ENCODE measurements at places on chromosomes 1 and 21.

DNA sequence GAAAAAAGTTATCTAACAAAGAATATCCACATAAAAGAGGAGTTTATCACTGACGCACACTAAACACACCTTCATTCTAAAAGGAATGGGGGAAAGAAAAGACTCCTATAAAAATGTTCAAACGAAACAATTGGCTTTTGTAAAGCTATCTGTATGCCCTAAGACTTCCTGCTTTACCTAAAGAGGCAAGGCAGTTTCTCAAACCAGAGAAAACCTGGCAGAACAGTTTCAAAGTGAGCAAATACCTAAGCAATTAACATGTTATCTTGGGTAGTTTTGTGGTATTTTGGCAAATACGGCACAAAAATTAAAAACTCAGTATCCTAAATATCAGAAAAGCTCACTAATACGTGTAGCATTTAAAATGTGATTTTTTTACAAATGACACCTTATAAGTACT is 1.9 kb downstream of the PUM1 start:
- no peak for DNase-seq

GRCh38 chr21:33411949-33412430 is 8.8 kb downstream of the IFNGR2 start:
- DNase-seq, result peak; percentile 8

- DNase-seq, result no peak
These were observed 70.3 kb downstream of the SYF2 start for GRCh38 chr1:25161981-25162380.

DNA sequence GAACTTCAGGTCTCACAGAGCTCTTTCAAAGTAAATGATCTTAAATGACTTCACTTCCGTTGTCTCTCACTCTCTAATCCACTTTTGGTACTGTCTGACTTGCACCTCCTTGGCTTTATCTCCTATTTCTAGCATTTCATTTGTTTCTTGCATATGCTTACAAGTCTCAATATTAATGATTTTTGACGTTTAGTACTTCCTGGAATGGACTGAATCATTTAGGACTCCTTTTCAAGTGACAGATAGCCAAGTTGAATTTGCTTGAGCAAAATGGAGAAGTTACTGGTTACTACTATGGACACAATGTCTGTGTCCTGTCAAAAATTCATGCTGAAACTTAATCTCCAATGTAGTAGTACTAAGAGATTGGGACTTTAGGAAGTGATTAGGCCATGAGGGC is 7.0 kb upstream of the SGIP1 start:
- no peak for DNase-seq

DNA sequence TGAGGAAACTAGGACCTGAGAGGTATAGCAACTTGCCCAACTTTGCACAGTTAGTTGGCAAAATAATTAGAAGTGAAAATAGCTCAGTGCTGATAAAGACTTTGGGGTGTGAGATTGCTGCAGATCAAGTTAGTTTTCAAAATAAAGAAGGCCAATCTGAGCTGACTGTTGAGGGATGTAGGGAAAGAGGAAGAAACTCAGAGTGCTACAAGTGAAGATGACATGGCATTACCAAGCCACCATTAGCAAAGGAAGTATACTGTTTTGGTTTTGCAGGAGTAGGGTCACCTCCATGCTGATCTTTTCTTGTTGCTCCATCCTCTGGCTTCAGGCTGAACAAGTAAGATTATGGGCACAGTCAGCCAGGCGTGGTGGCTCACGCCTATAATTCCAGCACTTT is 78.7 kb upstream of the ADAM30 start:
- DNase-seq, result no peak

DNA sequence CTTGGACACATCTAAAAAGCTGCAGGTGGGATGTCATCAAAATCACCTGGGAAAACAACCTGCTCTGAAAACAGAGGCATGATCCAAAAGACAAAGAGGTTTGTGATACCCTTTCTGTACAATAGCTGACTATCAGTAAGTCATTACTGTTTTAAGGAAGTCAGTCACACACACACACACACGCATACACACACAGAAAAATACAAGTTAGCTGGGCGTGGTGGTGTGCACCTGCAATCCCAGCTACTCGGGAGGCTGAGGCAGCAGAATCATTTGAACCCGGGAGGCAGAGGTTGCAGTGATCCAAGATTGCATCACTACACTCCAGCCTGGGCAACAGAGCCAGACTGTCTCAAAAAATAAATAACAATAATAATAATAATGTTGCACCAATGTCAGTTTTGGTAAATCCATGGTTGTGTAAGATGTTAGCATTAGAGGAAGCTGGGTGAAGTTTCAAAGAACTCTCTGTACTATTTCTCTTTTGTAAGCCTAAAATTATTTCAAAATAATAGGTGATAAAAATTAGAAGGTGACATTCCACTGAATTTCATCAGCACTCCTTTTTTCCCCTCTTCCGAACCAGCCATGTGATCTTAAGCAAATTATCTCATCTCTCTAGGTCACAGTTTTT is 9.9 kb upstream of the HLCS start:
- DNase-seq, result peak; percentile 22

DNA sequence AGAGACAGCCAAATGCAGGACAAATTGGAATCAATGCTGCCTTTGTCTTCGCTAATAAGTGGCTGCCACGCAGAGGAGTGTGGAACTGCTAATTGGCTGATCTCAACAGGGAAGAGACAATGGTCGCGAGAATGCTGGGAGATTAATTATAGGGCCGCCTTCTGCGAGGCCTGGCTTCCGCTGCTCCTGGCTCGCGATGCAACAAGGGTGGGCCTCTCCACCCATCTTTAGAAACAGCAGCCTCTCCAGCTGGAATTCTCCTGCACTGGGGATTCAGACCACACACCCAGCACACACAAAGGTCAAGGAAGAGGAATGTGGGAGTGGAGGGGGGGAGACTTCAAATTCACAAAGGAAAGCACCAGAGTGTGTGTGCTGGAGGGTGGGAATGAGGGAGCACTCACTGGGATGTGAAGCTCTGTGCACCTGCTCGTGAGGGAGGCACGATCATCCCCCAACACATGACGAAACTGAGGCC is 200.7 kb upstream of the GRIK3 start:
- DNase-seq, result no peak

- no peak for DNase-seq
These were observed 397.9 kb downstream of the HHAT start for GRCh38 chr1:210726621-210727020.

- peak; percentile 37 for DNase-seq
These were observed 102.7 kb downstream of the RUNX1 start for GRCh38 chr21:34946385-34946840.

DNA sequence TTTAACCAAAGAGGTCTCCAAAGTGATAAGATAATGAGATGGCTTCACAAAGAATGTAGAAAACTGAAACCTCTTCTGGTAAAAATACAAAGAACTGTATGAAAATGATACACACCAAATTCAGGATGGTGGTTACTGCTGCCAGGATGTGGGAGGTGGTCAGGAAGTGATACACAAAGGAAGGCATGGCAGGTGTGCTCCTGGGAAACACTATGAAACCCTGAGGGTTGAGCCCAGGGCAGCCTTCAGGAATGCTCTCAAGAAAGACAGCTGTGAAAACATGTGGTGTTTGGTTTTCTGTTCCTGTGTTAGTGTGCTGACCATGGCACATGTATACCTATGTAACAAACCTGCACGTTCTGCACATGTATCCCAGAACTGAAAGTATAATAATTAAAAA is 109.3 kb downstream of the NTNG1 start:
- no peak for DNase-seq

- DNase-seq, result peak; percentile 68
These were observed 10.8 kb downstream of the ARID4B start for GRCh38 chr1:235317168-235317567.

- no peak for DNase-seq
These were observed 66.7 kb downstream of the KLHDC7A start for GRCh38 chr1:18547460-18547859.

DNA sequence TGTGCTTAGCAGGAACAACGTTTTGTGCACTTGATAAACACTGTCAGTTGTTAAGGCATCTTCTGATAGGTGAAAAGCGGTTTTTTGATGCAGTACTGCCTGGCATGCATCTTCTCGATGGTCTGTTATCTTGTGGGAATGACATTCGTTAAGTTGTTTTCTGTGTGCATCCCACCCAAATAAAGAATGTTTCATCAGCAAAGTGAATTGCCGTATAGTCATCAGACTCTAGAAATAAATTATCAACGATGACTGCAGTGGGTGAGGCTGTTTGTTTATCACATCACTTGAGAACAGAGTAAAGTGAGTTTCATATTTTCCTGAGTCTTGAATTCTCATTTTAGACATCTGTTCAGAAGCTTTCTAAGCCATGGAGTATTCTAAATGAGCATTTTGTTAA is 34.1 kb downstream of the NFIA start:
- no peak for DNase-seq

DNA sequence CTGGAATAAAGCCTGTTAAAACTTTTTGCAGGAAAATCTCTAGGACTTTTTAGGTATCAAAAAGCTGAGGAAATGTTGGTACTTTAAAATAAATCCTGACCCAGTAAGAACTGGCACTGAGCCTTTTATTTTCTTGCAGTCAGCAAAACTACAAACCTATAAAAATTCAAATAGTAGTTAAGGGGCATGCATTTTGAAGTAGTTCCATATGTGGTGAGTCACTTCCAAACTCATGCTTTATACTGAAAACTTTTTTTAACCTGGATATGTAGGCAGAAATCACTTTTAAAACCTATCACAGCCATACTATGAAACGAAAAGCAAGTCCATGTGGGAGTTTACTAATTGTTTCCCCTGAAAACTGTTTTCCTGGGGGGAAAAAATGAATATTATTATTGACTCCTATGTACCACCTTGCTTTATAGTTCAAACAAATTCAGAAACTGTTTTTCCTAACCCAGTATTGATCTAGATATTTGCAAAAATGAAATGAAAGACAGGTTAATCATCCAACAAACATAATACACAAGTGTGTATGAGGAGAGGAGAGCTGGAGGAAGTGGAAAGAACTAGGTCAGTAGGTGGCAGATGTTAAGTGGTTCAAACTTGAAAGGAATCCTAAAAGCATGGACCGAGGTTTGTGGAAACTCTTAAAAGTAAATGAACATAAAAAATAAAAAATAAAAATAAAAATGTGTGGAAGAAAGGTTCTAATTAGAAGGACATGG is 30.5 kb downstream of the NRIP1 start:
- no peak for DNase-seq

DNA sequence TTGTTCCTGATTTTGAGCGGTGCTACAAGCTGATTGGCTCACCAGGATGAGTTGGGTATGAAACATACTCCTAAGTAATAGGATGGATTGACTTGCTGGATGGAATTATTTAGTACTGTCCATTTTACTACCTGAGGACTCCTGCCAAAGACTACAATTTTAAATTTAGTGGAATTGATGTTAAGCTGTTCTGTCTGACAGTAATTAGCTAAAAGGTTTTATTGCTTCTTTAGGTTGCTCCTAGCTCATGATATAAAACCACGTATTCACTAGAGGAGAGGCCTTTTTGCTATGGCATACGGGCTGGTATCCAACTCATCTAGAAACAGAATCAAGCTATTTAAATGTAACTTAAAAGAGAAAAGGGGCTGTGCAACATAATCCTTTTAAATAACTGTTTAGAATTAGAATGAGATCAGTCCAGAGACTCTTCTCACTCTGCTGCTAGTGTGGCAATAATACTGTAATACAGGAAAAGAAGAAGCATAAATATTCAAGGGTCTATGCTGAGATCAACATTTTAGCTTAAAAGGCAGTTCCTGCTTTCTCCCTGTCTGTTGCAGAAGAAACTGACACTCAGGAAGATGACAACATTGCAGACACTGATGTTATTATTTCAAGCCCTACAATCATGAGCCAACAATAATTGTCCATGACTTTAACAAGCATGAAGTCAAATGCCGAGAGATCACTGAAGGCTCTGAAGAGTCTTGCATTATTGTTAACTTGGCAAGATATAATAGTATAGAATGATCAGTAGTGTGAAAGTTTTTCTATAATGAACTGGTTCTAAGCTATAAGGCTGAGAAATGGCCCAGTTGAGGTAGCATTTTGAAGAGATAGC is 258.7 kb upstream of the ADGRL4 start:
- no peak for DNase-seq

GRCh38 chr1:30518696-30519095 is 204.7 kb downstream of the MATN1 start:
- DNase-seq, result no peak

DNA sequence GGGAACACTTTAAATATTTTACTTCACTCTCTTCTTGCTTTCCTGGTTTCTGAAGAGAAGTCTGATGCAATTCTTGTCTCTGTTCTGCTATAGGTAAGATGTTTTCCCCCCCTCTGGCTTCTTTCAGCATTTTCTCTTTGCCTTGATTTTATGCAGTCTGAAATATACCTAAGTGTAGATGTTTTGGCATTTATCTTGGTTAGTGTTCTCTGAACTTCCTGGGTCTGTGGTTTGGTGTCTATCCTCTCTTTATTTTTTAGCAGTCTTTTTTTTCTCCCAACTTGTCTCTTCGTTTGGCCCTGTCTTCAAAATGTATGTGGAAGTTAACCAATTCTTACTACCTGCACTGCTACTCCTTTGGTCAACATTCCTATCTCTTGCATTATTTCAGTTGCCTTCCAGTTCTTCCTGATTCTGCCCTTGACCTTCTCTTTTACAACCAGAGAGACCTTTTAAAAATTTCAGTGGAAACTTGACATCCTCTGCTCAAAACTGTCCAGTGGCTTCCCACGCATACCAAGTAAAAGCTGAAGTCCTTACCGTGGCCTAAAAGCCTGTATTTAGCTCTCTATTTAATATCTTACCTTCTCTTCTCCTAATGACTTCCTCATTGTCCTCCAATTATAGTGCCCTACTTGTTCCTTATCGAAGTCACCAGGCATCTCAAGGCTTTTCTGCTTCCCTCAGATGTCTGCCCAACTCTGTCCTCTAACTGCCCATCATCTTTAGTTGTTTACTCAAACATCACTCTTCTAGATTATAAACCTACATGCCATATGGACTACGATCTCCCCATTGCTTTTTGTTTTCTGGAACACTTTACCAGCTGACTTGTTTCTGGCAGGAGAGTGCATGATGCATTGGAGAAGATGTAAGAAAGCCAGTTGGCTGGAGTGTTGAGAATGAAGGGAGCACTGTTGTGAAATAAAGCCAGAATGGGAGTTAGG is 40.9 kb downstream of the RAP1A start:
- DNase-seq, result peak; percentile 13

DNA sequence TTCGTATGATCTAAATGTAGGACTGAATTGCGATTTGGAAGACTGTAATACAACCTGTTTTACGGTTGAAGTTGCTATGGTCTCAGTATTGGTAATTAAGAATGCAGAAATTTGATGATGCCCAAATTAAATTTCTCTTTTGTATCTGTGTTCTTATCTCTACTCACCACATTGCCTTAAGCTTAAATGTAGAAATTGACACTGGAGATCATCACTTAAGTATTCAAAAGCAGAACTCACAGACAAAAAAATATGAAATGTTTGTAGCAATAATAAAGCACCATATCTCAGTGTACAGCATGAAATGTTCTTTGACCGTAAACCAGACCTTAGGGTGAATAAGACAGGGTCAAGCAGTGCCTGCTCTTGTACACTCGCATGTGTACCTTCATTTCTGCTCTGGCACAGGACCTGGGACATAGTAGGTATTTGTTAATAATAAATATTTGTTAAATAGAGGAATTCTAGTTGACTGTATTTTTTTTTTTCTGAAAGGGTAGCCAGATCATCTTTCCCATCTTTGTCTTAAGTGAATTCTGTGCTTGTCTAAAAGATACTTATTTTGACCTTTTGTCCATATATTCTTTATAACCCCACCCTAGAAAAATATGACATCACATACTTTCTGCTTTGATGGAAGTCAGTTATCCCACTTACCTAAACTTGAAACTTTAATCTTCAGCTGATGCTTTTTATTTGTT is 1.5 kb downstream of the CDC7 start:
- DNase-seq, result no peak

GRCh38 chr1:203906932-203907331 is 45.5 kb downstream of the SNRPE start:
- DNase-seq, result no peak

- no peak for DNase-seq
These were observed 1.2 kb downstream of the AK5 start for GRCh38 chr1:77282866-77283539.

Data from inflammatory macrophage (primary cell).